ENCODE measurements at places on chromosomes 5 and 9.

DNA sequence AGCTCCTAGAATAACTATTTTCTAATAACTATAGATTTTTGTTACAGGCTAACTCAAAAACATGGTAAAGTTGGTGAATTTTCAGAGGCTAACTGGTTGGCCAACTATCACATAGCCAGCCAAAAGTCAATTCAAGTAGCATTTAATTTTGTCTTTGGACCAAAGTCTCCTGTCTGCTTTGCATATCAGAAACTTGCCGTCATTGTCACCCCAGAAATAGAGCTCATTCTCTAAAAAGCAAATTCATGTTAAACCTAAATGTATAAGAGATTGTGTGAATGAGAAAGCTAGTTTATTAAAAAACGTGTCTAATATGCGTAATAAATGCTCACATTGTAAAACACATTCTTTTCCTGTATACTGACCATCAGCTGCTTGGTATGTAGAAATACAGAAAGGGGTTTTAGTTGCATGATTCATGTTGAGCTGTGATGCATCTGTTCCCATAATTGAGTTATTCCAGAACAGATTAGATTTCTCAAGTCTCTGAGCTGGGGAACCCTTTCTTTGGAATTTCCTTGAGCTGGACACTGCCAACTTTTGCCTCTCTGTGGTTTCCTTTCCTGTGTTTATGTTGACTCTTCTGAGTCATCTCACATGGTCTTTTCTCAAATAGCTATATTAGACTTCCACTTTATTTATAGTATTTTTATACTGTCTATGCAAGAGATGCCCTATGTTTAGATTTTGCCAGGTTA lies 7.3 kb downstream of the SRFBP1 start:
- DNase-seq: no peak

DNA sequence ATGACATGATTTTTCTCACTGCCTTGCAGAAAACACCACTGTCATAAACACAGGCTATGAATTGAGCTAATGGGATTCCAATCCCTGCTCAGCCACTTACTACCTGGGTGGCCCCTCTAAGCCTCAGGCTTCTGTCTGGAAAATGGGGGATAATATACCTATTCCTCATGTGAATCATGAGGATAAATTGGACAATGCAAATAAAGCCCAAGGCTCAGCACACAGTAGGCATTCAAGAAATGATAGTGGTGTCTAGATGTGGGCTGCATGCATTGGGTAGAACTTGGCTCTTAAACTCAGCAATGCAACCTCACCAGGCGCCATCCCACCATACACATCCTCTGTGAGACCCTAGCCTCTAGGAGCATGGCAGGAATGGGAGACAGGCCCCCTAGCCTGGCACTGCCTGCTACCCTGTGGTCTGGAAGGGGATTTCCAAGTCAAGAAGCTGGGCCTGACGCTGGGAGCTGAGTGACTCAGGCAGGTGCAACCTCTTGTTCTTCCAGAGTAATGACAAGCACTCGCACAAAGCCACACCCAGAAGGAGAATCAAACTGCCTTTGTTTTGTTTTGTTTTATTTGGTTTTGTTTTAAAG lies 2.3 kb upstream of the TNIP1 start:
- no peak for DNase-seq

DNA sequence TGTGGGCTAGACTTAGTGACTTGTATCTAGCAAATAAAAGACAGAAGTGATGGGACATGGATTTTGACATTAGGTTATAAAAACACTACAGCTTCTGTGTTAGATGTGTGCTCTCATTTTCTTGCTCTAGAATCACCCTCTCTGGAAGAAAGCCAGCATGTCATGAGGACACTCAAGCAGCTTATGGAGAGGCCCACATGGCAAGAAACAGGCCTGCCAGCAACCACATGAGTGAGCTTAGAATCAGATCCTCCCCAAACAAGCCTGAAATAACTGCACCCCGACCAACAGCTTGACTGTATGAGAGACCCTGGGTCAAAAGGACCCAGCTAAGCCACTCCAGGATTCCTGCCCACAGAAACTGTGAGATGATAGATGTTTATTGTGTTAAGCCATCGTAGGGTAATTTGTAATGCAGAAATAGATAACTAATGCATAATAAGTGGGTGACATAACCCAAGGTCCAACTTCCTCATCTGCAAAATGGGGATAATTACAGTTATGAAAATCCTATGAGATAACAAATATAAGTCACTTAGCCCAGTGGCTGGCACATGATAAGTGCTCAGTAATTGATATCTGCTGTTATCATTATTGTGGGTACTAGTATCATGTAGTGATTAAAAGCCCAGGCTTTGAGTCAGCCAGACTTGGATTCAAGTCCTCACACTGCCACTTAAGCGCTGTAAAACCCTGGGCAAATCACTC lies 86.5 kb downstream of the KLHL3 start:
- no peak for DNase-seq

GRCh38 chr9:20753761-20754160 lies 69.7 kb downstream of the FOCAD start:
- DNase-seq: no peak

DNA sequence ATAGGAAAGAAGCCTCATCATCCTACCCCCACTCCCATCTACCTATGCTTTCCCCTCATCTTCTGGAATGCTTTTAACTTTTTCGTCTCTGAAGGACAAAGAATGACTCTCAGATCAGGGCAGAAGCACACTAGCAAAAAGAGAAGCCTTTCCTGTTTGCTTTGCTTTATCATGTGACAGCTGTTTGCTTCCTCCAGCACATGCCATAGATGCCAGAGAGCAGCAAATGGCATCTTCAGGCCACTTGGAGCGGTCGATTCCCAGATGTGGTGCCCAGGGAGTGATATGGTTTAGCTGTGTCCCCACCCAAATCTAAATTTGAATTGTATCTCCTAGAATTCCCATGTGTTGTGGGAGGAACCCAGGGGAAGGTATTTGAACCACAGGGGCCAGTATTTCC lies 294.8 kb downstream of the GADD45G start:
- no peak for DNase-seq

GRCh38 chr5:126982926-126983873 lies 47.2 kb downstream of the MARCHF3 start:
- DNase-seq: no peak

DNA sequence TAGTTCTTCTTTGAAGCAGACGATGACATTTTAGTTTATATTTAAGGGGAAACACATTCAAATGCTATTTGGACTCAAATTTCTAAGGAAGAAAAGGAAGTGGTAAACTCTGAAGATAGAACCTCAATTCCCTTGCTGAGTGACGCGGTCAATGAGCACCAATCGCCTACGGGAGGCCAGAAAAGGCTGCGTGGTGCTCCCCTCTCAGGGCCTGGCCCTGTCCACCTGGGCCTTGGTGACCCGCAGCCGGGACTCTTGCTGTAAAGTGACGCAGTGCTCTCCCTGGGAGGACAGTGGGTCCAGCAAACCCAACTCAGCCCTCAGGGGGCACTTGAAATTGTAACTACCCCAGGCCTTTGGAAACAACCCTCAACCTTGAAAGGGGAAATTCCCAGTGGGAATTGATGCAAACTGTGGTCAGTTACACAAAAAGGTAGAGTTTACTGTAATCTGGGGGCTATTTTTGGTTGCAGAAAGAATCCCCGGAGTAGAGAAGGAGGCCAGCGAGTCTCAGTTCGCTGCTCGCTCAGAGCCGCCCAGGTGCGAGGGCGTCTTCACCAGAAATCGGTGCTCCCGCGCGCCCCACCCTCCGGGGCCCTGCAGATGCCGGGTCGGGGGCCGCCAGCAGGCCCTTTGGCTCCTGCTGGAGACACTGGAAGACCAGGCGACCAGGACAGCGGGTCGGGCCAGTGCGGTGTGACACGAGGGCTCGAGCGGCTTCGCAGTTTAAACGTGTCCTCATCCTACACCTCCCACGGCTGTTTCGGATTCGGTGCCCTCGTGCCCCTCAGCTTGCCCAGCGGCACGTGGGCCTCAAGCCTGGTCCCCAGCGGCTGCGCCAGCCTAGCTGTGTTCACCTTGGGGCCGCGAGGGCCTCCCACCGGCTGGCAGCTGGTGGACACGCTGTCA lies 1.4 kb upstream of the ANKRD33B start:
- DNase-seq: peak; percentile 20

DNA sequence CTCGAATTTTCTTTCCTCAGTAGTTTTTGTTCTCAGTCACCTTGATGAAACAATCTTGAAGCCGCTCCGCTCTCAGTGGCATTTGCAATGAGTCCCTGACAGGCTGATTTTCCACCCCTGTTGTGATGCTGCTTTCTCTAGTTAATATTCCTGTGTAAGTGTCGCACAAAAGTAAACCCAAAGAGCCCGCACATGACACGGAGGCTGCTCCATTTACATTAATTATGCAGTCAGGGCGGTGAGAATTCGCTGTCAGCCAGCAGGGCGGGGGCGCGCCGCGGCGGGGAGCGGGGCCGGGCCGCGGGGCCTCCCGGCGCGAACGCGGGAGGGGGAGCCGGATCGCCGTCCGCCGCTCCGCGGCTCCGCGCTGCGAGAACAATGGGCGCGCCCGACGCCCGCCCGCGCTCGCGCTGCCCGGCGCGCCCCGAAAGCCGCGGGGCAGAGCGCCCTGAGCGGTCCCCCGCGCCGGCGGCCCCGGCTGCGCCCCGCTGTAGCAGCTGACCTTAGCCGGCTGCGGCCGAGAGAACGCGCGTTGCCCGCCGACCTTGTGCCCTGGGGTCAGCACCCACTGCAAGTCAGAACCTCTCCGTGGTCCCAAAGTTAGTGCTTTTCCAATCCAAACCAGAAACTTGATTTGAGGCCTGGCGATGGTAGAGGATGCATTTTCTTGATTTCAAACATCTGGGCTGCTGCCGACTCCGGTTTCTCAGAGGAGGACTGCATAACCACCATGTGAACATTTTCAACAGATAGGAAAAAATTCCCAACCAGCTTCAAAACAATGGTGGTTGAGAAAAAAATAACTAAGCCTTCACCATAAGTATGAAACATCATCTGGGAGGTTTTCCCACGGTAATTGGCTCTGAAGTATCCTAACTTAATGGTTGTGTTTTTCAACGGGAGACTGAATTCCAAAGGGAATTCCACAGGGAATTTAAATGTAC lies 142.6 kb downstream of the PBX3 start:
- DNase-seq: peak; percentile 61

GRCh38 chr9:106733828-106734380 lies 129.1 kb upstream of the ZNF462 start:
- no peak for DNase-seq

- DNase-seq: no peak
These were observed 4.1 kb downstream of the NFIL3 start for GRCh38 chr9:91419222-91420191.

GRCh38 chr9:137589441-137590122 lies 730 bp downstream of the ZMYND19 start:
- DNase-seq: peak; percentile 42

DNA sequence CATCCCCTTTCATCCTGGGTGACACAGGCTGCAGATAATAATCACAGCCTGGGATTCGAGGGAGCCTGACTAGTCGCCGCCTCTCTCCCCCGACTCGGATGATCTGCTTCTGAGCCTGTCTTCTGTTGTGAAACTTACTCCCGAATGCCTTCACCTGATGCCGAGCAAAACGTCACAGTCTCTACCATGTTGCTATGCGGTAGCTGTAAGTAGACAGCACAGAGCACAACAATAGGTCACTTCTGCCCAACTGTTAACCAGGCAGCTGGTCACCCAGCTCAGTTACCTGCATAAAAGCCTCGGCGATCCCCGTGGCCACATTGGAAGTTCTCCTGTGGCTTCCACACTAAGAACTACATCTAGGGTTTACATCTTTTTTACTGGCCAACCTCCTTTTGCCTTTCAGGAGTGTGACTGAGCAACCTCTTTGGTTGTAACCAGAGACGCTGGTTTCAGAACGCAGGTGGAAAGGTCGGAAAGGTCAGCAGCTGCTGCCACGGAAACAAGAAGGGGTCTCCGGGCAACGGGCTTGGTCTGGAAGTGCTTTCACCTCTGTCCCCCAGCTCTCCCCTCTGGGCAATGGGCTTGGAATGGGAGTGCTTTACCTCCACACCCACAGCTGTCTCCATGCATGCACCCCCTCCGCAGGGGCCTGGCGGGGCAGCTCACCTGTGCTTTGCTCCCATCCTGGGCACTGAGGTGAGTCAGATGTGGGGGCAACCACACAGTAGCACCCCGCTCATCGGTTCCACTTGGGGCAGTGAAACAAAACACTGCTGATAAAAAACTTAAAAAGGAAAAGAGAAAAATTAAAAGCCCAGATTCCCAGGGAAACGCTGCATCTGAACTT lies 7.6 kb upstream of the PPP1R26 start:
- DNase-seq: no peak

- DNase-seq: no peak
These were observed 94.7 kb upstream of the ADAMTSL1 start for GRCh38 chr9:18379073-18379811.

DNA sequence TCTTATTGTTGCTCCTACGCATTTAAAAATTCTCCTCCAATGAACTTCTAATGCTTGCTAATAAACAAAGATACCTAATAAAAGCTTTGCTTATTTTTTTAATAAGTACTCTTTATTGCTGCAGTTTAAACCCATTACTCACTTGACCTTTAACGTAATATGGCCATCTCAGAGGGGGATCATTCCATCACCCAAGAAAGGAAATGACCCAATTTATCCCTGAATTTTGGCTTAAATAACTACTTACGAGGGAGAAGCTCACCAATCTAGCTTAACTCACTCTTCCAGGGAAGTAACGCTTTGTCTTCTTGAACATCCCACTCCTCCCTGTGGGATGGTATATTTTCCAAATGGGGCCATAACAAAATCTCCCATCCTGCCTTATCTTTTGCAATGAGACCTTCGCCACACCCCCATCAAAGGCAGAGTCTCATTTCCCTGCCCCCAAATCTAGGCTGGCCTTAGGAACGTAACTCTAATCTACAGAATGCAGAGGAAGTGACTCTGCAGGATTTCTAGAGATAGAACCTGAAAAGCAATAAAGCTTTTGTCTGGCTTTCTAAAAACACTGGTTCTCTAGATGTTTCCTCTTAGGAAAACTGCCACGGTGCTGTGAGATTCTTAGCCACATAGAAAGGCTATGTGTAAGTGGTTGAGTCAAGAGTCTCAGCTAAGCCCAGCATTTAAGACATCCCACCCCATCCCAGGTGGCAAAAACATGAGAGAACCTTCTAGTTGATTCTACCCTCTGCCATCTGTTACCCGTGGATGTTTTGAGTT lies 310.0 kb downstream of the ASTN2 start:
- DNase-seq: no peak

DNA sequence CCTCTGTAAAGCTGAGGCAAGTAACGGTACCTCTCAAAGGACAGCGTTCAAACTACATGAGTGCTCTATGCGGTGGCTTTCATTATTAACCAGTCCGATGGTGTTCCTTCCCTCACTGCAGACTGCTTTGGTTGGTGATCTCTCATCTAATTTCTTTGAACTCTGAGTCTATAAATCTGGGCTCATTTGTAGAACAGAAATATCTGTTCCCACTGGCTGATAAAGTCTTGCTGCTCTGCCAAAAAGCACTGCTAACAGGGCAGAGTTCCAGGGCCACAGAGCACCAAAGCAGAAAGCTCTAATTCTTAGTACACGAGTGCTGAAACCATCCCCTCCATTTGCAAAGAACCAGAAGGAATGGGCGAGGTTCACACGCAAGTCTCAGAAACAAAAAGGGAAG lies 81.9 kb downstream of the MED27 start:
- DNase-seq: no peak

- no peak for DNase-seq
These were observed 4.7 kb upstream of the SUSD1 start for GRCh38 chr9:112179816-112180215.

- no peak for DNase-seq
These were observed at the start of gene ZNF462 for GRCh38 chr9:106862821-106863720. Gene ZNF462, plus strand, starts transcription at chr9:106863166. Its CDS starts 60,218 bp downstream, at chr9:106923384.

GRCh38 chr5:80346055-80346454 lies 26.3 kb downstream of the SPZ1 start:
- DNase-seq: peak; percentile 45

All from CD8-positive, alpha-beta T cell (primary cell).